ENCODE measurements at places on chromosomes 4 and X. TPM values are rescaled to one million over a fixed set of nuclear protein-coding genes. Genes with fewer than 3 reads are reported as not detected.
A peak's percentile ranks its signal among the peaks of the same experiment; 100 is the strongest.

Gene CCDC149
- total RNA-seq = 11.1 TPM

DNA sequence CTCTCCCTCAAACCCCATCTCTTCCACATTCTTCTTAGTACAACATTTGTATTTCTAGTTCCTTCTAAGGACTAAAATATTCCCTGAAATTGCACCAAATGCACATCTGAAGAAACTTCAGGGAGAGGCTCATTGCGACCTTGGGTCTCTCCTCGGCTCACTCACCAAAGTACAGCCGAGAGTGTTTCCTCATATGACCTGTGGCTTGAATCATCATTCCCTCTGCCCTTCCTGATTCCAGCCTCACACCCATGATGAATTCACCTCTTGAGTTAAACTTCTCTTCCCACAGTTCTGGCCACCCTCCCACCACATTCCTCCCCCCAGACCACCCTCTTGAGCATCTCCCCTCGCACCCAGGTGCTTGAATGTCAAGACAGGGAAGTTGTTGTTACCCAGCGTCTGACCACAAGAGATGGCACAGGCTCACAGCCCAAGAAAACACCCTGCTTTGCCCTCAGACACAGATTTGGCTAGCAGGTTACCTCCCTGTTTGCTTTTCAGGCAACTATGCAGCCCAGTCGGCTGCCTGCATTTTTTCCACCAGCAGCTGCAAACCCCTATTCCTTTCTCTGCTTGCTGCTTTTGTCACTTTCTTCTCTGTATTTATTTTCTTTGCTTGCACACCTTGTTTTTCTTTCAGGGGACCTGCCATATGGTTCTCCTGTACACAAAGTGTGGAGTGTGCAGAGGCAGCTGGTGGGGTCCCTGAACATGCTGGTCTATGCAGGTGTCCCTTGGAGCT lies 214.8 kb downstream of the SPATA18 start:
- no peak for DNase-seq

DNA sequence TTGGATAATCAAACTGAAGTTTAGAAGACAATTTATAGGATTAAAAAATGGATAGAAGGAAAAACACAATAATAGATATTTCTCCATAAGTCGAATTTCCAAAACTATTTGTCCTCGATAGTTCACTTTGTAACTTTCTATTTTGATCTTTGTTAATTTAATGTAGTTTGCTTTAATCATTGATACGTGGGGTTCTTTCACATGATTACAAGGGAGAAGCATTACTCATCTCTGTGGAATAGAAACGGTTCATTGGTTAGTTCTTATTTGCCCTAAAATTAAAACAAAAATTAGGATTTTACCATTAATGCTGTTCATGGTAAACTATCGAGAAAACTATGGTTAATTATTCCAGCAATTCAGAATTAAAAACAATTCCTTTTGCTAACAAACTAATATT lies 2.1 kb downstream of the TET2 start:
- no peak for DNase-seq

Gene TLR6
- 1.2 TPM for total RNA-seq

DNA sequence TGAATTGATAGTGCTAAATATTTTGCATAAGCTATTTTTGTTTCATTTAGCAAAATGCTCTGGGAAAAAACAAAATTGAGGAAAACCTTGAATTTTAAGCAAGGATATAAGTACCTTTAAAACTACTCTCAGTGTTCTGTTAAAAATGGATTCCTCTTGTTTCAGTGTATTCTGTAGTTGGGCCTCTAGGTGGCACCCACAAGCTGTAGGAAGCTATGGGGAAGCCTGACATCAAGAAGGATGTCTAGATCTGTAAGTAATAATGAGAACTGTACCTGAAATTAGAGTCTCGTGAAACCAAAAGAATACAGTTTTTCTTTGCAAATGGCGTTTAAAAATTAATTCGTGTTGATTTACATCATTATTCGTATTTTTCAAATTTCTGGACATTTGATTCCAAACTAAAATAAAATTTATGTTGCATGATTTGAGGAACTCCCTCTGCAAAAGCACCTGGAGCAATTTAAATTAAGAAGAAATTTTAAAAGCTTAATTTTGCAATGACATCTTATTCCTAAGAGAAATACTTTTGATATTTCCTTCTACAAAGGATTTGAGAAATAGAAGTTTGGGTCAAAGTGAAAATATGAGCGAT lies 51.2 kb downstream of the TMPRSS11E start:
- peak; percentile 20 for DNase-seq

GRCh38 chr4:146637621-146638332 lies 916 bp upstream of the POU4F2 start:
- DNase-seq = no peak

DNA sequence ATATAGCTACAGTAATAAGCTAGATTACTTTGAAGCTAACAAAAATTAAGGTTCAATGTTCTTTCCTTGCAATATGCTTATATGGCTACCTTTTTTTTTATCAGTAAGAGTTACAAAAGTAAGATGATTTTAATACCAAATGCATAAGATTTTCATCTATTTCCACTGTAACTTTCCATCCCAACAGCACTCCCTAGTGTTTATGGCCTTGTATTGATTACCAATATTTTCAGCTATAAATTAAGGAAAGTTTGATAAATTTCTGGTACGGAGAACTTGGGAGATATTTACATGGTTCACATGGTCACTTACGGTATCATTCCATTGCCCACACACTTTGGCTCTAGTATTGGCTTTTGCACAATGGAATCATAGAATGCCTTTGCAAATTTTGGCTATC lies 448.9 kb upstream of the PABPC4L start:
- no peak for DNase-seq

DNA sequence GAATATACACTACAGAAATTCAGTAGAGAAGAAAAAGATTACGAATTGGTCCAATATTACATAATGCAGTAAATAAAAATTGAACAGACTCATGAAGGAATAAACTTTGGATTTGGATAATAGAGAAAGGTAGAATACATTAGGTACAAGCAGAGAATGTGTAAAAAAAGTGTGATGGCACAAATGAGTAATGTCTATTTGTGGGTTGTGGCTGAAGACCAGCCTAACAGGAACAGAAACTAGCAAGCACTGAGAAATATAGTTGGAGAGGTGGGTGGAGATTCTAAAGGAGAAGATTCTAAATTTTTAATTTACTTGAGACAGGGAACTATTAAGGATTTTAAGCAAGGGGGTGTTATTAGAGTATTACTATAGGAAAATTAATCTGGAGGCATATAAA lies 15.2 kb upstream of the CLOCK start:
- DNase-seq = no peak

GRCh38 chr4:138680256-138680655 lies 335.3 kb upstream of the NOCT start:
- no peak for DNase-seq
